ENCODE measurements at places on chromosomes 16 and 17. TPM values are rescaled to one million over a fixed set of nuclear protein-coding genes. Genes with fewer than 3 reads are reported as not detected.

The LCAT gene
- polyA plus RNA-seq = 18.5 TPM

- peaks cover 51% of the 10 kb centered on the region for H3K36me3 ChIP-seq
- H3K4me3 ChIP-seq = no peak overlapping the region
- no peak for DNase-seq
- no peak overlapping the region for H3K27ac ChIP-seq
Observed at GRCh38 chr16:57754354-57755060, 18.9 kb downstream of the KATNB1 start.

- no peak for DNase-seq
- no peak within 1 kb of the TSS for H3K27ac ChIP-seq
- H3K4me3 ChIP-seq = no peak within 1 kb of the TSS
- H3K4me1 ChIP-seq = peaks cover 12% of the 10 kb centered on the region
- H3K27me3 ChIP-seq = peaks cover 17% of the 10 kb centered on the region
- no peaks in the 10 kb centered on the region for H3K36me3 ChIP-seq
Observed at GRCh38 chr17:58328195-58329034, at the start of gene TSPOAP1. Gene TSPOAP1 (minus strand): TSS chr17:58328795. CDS start chr17:58327920, 875 bp downstream.

DNA sequence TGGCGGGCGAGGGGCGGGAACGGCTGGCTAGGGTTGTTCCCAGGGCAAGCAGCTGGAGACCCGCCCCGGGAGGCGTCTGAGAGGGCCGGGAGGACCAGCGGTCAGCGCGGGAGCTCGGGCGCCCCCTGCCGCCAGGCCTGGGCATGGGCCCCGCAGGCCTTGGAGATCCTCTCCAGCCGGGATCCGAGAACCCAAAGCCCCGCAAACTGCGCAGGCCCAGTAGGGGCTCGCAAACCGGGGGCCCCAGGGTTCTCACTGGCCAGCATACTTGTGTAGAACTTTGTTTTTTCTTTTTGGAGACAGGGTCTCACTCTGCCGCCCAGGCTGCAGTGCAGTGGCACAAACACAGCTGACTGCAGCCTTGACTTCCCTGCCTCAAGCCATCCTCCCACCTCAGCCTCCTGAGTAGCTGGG, 20.8 kb upstream of the ZNF423 start:
- no peaks in the 10 kb centered on the region for H3K27me3 ChIP-seq
- peak overlapping the region; percentile 23 for H3K4me3 ChIP-seq
- no peaks in the 10 kb centered on the region for H3K36me3 ChIP-seq
- DNase-seq = peak; percentile 77

The KRTAP9-8 gene
- polyA plus RNA-seq = not detected
